ENCODE measurements at places on chromosomes 2 and 18.

DNA sequence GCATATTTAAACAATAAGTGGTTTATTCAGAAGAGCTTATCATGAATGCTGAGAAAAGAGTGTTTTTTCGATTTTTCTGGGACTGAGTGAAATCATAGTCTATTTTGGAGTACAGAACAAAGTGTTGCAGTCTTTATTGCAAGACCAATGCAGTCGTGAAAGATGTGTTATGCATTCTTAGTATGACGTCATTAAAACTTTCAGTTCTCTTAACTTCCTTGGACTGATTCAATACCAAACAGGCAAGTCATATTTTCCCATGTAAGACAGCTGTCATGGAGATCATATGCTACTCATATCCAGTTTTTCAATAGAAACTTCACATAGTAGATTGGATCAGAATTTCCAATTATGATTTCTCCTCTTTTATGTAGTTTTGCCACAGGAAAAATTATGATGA lies 92.6 kb downstream of the RIT2 start:
- no peak for DNase-seq

GRCh38 chr2:24559473-24560113 lies 68.5 kb downstream of the NCOA1 start:
- no peak for DNase-seq

GRCh38 chr2:99395589-99396130 lies 58.5 kb downstream of the EIF5B start:
- DNase-seq, result no peak

GRCh38 chr2:48249025-48249424 lies 280.9 kb upstream of the STON1 start:
- DNase-seq, result no peak

GRCh38 chr2:238320648-238321281 lies 447 bp downstream of the TRAF3IP1 start:
- DNase-seq, result peak; percentile 36

GRCh38 chr2:162149940-162150339 lies 2.1 kb downstream of the GCG start:
- no peak for DNase-seq

DNA sequence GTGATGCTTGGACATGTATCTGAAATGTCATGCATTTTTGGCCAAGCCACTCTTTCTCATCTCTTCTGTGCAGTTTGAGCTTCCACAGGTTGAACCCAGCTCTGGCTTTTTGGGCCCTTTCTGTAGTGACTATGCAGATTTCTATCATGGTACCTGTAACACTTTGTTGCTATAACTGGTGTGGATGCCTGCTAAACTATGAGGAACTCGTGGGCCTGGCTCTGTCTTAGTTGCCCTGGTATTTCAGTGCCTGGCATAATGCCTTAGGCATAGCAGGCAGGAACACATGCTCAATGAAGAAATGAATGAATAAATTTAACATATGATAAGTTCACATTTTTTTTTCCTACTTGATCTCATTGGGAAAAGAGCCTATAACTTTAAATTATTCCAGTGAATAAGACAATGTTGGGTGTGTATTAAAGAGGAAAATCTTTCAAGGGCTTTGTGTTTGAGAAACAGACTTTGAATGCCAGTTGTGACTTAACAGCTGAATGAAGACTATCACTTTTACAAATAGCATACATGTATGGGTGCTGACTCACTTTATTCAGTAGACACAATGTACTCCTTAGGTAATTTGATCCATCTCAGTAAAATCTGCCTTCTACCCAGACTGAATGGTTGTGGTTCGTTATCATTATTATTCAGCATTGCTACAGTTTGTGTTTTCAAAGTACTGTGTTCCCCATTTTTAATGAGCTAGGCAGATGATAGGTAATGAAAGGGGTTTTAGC lies 86.4 kb upstream of the MAP4K3 start:
- DNase-seq, result no peak

Measured in GM13977 (cell line).